ENCODE measurements at places on chromosomes 1 and 21.
A peak's percentile ranks its signal among the peaks of the same experiment; 100 is the strongest.

DNA sequence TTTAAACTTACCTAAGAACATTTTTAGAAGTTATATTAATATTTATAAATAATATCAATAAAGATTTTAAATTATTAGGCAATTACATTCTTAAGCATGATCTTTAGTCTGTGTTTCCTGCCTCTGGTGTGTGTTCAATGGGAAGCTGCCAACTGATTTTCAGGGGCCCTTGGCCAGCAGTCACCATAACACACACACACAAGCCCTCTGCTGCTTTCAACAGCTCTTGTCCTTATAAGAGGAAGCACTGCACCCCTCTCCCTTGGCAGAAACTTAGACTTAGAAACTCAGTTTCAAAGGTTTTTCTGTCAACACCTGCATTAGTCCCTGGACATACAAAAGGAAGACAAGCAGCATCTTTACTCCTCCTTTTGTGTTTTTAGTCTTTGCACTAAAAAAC is 81.4 kb downstream of the VAV3 start:
- DNase-seq: no peak

- DNase-seq: no peak
These were observed 1237.5 kb downstream of the AMY1C start for GRCh38 chr1:104987210-104987609.

DNA sequence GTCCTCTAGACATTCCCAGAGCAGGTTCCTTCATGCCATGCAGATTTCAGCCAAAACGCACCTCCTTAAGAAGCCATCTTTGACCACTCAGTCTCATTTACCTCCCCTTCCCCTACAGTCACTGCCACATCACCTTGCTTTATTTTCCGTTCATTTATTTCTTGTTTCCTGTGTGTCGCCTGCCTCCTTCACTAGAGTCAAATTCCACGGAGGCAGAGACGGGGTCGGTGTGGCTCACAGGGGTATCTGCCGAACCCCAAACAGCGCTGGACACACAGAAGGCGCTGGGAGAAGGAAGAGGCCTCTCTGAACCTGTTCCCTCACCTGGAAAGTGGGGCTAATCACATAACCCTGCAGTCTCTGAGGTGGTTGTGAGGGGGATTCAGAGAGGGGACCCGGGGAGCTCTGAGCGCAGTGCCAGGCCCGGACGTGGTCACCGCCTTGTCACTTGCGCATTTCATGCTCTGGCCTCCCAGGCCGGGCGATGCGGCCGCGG is 23.6 kb upstream of the DMBX1 start:
- DNase-seq: no peak

GRCh38 chr1:7106442-7107108 is 321.3 kb downstream of the CAMTA1 start:
- no peak for DNase-seq

DNA sequence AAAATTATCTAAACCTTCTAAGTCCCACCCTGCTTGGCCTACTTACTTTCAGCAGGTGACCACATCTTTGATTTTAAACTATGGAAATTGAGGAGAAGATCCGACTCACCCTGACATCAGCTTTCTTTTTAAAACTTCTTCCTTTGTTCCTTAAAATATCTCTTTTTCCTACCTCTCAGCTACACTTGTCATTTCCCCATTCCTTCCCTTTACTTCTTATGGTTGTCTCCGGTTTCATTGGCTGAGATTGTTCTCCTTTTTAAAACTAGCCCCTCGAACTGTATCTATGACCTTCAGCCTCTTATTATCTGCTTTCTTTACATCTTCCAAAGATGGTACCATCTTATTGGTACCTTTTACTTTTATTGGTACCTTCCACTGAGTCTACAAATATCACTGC is 87.8 kb upstream of the NRIP1 start:
- no peak for DNase-seq

DNA sequence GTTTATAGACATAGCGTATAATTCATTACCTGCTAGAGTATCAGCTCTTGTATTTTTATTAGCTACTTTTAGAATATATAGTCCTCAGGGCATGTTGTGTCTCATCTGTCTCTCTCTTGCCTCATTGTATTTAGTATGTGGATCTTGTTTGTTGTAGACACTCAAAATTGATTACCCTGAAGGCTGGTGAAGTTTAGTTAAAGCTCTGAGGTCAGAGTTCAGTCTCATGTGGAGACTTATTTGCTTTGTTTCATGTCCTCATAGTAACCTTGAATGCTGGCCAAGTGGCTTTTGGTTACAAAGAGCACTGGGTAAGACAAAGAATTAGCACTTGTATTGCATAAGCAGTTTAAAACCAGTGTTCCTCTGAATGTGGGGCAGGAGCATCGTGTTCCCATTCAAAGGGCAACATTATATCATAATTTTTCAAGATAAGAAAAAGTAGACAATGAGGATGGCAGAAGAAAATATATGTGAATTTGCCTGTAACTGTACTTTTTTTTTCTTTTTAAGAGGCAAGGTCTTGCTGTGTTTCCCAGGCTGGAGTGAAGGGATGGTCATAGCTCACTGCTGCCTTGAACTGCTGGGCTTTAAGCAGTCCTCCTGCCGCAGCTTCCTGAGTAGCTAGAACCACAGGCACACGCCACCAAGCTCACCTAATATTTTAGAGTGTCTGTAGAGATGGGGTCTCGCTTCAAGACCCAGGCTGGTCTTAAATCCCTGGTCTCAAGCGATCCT is 17.4 kb downstream of the CNST start:
- no peak for DNase-seq

DNA sequence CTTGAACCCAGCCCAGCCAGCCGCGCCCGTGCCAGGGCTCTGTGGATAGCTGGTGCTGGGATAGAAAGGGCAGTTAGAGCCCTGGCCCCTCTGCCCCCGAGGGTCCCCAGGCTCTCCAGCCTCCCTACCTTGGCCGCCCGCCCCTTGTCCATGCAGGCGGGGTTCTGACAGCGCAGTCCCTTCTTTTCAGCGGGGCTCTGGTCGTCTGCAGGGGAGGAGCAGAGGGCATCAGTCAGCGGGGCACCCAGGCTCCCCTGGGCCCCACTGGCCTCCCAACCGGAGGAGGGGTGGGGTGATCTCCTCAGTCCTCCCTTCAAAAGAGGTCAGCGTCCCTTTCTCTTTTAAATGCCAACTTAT is 4.9 kb upstream of the PLEKHG5 start:
- no peak for DNase-seq

DNA sequence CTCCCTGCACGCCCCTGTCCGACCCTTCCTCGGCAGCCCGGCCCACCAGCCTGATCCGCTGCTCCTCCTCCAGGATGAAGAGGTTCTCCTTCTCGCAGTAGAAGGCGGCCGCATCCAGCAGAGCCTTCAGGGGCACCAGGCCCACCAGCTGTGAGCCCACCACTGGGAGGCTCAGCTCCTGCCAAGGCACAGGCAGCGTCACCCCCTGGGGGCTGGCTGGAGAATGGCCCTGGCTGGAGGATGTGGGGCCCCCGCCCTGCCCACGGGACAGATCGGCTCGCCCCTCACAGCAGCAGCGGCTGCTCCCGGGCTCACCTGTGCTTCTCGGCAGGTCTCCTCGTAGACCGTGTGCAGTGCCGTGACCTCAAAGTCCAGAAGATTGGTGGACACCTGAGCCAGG is 5.3 kb downstream of the FTCD start:
- no peak for DNase-seq

GRCh38 chr1:42379794-42380585 is 602 bp upstream of the RIMKLA start:
- DNase-seq: no peak

GRCh38 chr1:212678456-212679410 is 20.9 kb downstream of the BATF3 start:
- DNase-seq: no peak

- no peak for DNase-seq
These were observed 6.8 kb upstream of the ALDH4A1 start for GRCh38 chr1:18908911-18909771.

GRCh38 chr1:71364236-71364635 is 283.4 kb upstream of the ZRANB2 start:
- no peak for DNase-seq

- no peak for DNase-seq
These were observed 93.4 kb downstream of the CD58 start for GRCh38 chr1:116477429-116477828.

DNA sequence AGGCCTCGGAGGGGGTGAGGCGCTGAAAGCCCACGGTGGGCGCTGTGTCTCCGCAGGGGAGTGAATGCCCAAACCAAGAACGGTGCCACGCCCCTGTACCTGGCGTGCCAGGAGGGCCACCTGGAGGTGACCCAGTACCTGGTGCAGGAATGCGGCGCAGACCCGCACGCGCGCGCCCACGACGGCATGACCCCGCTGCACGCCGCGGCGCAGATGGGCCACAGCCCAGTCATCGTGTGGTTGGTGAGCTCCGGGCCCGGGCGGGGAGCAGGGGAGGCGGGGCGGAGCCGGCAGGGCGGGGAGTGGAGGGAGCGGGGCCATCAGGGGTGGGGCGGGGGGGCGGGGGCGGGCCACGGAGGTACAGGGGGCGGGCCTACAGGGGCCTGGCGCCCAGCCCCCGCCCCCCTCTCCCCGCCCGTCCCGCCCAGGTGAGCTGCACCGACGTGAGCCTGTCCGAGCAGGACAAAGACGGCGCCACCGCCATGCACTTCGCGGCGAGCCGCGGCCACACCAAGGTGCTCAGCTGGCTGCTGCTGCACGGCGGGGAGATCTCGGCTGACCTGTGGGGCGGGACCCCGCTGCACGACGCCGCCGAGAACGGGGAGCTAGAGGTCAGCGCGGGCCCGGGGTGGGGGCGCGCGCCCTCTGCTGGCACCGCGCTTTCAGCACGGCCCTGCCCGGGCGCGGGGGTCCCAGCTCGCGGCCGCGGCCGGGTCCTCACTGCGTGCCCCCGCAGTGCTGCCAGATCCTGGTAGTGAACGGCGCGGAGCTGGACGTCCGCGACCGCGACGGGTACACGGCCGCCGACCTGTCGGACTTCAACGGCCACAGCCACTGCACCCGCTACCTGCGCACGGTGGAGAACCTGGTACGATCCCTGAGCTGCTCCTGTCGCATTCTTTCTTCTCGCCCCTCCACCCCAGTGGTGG is 15.9 kb downstream of the ESPN start:
- peak; percentile 50 for DNase-seq

GRCh38 chr1:37867784-37868183 is 8.4 kb upstream of the MTF1 start:
- no peak for DNase-seq

- no peak for DNase-seq
These were observed 40.8 kb upstream of the KCTD3 start for GRCh38 chr1:215526147-215526845.

DNA sequence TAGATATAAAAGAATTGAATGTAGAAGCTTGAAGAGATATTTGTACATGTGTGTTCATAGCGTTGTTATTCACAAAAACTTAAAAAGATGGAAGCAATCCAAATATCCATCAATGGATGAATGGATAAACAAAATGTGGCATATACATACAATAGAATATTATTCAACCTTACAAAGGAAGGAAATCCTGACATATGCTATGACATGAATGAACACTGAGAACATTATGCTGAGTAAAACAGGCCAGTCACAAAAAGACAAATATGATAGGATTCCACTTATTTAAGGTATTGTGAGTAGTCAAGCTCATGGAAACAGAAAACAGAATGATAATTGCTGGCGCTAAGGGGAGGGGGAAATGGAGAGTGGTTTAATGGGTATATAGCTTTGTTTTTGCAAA is 47.0 kb upstream of the DYRK1A start:
- no peak for DNase-seq

DNA sequence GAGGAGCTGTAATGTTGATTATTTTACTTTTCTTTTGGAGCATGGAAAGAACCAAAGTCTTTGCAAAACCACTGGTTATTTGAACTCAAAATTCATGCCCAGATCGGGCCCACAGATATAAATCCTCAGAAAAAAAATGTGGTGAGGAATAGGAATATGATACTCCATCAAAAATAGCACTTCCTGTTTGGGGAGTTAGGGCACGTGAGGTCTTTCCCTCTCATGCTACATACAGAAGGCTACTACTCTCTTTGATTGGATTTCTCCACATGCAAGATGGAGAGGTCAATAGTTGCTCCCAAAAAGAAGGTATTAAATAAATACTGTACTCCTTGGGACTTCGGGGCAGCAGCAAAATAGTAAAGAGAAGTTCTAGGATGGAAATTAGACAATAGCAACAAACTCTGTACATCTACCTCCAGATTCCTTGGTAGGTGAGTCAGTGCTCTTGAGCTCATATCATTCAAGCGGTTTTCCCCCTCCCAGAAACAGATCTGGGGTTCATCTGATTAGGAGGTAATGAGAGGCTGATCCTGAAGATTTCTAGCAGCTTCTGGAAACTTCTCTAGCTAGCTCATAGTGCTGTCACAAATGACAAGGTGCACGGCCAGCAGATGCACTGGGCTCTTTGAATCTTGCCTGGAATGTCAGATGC is 47.1 kb downstream of the SLC9C2 start:
- no peak for DNase-seq

- DNase-seq: no peak
These were observed 19.5 kb upstream of the PUM1 start for GRCh38 chr1:31084782-31085569.

DNA sequence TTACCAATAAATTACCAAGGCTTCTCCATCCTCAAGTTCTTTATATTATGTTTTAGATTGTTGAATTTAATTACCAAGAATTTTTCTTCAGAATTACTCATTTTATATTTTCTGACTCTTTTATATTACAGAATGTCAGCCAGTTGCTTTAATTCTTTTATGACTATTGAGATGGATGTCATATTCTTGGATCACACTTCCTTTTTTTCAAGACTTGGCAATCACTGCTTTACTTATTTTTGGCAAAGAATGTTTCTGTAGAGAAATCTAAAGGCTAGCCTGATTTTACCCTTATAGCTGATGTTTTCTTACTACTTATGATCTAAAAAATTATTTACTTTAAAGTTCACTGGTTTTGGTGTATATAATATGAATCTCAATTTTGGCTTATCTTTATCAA is 721.1 kb upstream of the TMPRSS15 start:
- DNase-seq: no peak

DNA sequence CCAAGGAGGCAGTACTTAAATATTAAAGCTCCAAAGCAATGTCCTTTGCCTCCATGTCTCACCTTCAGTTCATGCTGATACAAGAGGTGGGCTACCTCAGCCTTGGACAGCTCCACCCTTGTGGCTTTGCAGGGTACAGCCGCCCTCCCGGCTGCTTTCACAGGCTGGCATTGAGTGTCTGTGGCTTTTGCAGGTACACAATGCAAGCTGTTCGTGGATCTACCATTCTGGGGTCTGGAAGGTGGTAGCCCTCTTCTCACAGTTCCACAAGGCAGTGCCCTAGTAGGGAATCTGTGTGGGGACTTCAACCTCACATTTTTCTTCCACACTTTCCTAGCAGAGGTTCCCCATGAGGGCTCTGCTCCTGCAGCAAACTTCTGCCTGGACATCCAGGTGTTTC is 324.8 kb downstream of the COL11A1 start:
- DNase-seq: no peak

All from stimulated activated CD4-positive, alpha-beta T cell treated with anti-CD3 and anti-CD28 coated beads, Interleukin-1b, Interleukin-23, amount 100 ng/mL, for 1 hour (primary cell).